ENCODE measurements at places on chromosomes 2 and 18.

DNA sequence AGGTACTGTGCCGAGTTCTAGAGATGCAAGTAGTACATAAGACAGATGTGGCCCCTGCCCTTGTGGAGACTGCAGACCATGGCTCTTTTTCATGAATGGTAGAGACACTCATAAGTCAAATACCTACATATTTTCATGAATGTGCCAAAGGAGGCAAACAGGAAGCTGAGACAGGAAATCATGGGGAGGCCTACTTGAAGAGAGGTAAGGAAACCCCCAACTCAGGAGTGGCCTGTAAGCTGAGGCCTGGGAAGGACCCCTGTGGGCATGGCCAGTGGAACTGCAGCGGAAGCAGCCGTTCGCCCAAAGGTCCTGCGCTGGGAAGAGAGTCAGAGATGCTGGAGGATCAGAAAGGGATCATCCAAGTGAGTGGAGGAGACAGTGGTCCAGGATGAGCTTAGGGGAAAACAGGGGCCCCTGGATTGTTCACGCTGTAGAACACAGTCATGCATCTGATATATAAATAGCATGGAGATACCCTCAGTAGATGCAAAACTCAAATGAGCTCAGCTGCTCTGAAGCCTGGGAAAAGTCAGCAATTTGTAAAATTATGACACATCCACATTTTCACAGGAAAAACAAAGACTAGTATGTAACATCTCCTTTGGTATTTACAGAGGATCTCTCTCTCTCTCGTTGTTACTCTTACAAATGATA lies 228.9 kb downstream of the NEDD4L start:
- DNase-seq = no peak

DNA sequence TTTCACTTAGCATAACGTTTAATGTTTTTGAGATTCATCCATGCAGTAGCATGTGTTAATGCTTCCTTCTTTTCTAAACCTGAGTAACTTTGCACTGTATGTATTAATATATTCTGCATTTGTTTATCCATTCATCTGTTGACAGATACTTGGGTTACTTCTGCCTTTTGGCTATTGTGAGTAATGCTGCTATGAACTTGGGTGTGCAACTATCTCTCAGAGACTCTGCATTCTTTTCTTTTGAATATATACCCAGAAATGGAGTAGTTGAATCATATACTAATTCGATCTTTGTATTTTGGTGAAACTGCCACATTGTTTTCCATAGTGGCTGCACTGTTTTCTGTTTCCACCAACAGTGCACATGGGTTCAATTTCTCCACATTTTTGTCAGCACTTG lies 128.3 kb downstream of the SH3BP4 start:
- DNase-seq = no peak

DNA sequence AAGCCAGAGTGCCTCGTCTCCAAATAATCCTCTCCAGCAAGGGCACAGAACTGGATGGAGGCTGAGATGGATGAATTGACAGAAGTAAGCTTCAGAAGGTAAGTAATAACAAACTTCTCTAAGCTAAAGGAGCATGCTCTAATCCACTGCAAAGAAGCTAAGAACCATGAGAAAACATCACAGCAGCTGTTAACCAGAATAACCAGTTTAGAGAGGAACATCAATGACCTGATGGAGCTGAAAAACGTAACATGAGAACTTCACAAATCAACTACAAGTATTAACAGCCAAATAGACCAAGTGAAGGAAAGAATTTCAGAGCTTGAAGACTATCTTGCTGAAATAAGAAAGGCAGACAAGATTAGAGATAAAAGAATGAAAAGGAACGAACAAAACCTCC lies 32.3 kb downstream of the WDPCP start:
- DNase-seq = no peak

DNA sequence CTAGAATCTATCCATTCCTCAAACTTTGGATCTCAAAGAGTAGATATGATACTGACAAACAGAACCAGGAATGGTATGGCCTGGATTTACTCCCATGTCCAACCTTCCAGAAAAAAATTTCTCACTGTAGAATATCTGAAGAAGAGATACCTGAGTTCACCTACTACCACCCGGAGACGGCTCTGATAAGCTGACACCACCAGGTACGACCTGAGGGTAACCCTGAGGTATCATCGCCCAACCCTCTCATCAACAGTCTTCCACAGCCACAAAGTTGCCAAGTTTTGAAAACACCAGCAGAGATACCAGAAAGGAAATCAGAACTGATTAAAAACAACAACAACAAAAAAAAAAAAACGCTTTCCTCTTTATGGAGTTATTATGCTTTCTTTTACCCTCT lies 102.9 kb downstream of the LRP2 start:
- DNase-seq = no peak

- no peak for DNase-seq
Observed at GRCh38 chr18:54284535-54284934, 15.2 kb downstream of the POLI start.

DNA sequence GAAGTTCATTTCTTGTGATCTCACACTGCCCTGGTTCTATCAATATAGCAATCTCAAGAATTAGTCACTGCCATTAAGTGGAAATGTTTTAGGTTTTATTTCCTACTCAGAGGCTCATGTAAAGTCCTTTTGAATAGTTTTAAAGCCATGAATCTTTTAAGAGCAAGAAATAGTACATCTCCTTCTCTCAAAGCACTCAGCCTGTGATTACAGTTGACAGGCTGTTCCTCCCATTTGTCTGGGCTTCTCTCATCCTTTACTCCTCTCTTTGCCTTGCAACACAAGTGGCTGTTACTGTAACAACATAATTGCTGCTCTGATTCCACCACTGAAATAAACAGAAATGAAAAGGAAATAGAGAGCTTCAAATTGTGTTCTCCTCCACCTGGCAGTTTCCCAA lies 18.4 kb downstream of the GRP start:
- no peak for DNase-seq

- no peak for DNase-seq
Observed at GRCh38 chr18:74378179-74378682, 62.6 kb downstream of the C18orf63 start.

DNA sequence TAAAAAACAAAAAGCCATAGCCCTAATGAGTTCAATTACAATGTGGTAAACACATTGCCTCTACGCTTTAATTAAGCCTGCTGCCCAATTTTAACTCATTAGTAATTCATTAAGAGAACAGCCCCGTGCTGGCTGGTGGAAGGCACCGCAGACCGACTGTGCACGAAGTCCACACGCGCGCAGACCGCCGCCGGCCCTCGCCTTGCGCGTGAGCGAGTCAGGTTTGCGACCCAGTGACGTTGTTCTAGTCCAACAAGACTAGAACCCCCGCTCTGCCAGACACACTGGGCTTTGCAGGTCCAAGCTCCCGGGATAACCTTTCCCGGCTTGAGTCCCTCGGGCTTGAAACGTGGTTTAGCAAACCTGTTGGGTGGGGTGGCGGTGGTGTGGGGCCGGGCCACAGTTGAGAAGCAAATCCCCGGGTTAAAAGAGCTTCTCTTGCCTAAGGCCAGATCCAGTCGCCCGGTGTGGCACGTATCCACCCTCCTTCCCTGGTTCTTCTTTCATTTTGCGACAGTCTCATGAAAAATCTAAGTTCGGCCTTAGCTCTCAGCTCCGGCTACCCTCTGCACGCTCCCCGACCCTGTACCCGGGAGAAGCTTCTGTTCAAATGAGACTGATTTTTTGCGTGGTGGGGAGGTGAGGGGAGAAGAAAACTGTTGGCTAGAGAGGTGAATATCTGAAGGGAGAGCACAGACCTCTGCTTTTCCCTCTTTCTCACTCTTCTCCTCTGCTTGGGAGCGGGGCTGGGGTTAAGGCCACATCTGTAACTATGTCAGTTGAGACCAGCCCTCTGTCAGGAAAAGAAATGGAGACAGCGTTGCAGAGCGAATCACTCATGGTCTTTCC lies 11.1 kb upstream of the SKOR2 start:
- DNase-seq = no peak

- DNase-seq = no peak
Observed at GRCh38 chr2:176142281-176142680, 9.1 kb upstream of the HOXD4 start.
